ENCODE measurements at places on chromosomes 1 and 21. TPM values are rescaled to one million over a fixed set of nuclear protein-coding genes. Genes with fewer than 3 reads are reported as not detected.

GRCh38 chr1:97827887-97828286, 92.9 kb downstream of the DPYD start:
- no peak for DNase-seq

- DNase-seq: no peak
Measured at GRCh38 chr1:227356620-227357146, 38.4 kb upstream of the CDC42BPA start.

GRCh38 chr1:55428231-55428630, 213.1 kb upstream of the USP24 start:
- no peak for DNase-seq

- no peak for DNase-seq
Measured at GRCh38 chr1:89754518-89754917, 66.3 kb upstream of the LRRC8D start.

- DNase-seq: no peak
Measured at GRCh38 chr1:2617971-2618470, 14.8 kb downstream of the MMEL1 start.

- DNase-seq: no peak
Measured at GRCh38 chr1:59683197-59683596, 131.6 kb upstream of the HOOK1 start.

- DNase-seq: peak; percentile 57
Measured at GRCh38 chr1:50774759-50775351, 185.2 kb downstream of the FAF1 start.

DNA sequence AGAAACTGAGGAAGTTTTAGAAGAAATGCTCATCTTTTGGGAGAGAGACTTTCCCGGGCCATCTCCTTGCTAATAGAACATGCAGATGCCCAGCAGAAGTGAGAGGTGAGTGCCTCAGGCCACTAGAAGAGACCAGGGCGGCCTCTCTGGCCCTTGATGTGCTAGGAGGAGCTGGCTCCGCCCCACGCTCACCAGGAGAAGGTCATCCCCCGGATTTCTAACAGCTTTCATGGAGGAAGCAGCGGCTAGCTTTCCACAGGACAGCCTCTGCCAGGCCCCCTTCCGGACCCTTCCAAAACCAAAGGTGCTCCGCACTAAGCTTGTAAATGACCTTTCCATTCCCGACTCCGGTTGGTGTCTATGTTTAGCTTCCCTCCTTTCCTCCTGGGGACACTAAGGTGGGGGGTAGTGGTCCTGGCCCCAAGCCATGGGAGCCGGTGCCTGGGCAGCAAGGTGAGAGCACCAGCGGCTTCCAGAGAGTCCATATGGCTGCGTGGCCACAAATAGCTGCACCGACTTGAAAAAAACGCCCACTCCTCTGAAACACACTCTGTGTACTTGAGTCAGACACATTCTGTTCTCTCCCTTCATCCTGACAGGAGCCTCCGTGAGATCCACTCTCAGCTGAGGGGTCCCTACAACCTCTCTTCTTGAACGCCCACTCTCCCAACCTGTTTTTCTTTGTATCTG, 249.9 kb downstream of the TNR start:
- no peak for DNase-seq

GRCh38 chr1:12595757-12596006, 22.3 kb downstream of the DHRS3 start:
- DNase-seq: no peak

GRCh38 chr21:33668180-33668579, 25.9 kb downstream of the ITSN1 start:
- DNase-seq: no peak

CD84 gene
- total RNA-seq: not detected

ZZZ3 gene
- total RNA-seq: 43.2 TPM

GJB5 gene
- total RNA-seq: not detected

SGIP1 gene
- 9.6 TPM for total RNA-seq

GPR153 gene
- 4.7 TPM for total RNA-seq

ERRFI1 gene
- 63.0 TPM for total RNA-seq

TMEM51 gene
- total RNA-seq: 46.2 TPM

LRRC38 gene
- not detected for total RNA-seq

MRPS21 gene
- total RNA-seq: 42.3 TPM
